ENCODE measurements at places on chromosomes 2 and 18.
A peak's percentile ranks its signal among the peaks of the same experiment; 100 is the strongest.

- DNase-seq = no peak
Measured at GRCh38 chr18:35397976-35398375, 20.8 kb upstream of the ZNF396 start.

GRCh38 chr2:100561191-100561590 lies 1.6 kb upstream of the PDCL3 start:
- DNase-seq = no peak

- DNase-seq = no peak
Measured at GRCh38 chr2:212156088-212156487, 382.5 kb downstream of the ERBB4 start.

- DNase-seq = no peak
Measured at GRCh38 chr2:241007111-241007510, 8.7 kb downstream of the SNED1 start.

GRCh38 chr2:106839849-106840595 lies 45.9 kb downstream of the ST6GAL2 start:
- no peak for DNase-seq

GRCh38 chr2:238596571-238597551 lies 170.1 kb downstream of the ASB1 start:
- no peak for DNase-seq

GRCh38 chr2:148509288-148509902 lies 135.2 kb upstream of the EPC2 start:
- peak; percentile 86 for DNase-seq

DNA sequence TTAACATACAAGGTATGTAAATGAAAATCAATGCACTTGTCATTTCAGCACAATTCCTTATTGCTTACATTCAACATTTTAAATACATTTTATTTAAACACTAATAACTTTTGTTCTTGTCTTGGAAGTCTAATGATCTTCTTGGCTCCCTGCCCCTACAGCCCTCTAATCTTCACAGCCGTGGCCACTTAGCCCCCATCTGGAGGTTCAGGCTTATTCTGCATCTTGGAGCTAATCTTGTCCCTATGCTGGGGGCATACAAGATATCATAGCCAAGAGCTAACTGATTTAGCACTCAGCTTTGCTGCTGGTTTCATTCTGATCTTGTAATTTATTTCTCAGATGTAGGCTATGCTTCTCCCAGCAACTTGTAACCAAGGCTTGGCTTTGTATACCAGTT lies 140.8 kb downstream of the TMEFF2 start:
- DNase-seq = no peak

- no peak for DNase-seq
Measured at GRCh38 chr2:174035117-174035635, 70.0 kb upstream of the SP3 start.

DNA sequence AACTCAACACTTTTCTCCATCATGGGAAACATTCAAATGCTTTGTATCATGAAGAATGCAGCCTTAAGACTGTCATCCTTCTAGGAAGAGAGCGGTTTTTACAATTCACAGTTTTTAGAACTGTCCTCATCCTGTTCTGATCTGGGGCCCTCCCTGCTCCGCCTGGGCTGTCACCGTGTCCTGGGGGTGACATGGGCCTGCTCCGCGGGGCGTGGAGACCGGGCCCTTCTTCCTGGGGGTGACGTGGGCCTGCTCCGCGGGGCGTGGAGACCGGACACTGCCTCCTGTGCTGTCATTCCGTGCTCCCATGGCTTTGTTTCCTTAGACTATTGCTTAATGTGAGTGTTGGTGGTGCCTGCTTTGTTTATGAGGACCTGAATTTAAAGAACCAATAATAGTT lies 122.8 kb downstream of the TMEM18 start:
- DNase-seq = no peak

DNA sequence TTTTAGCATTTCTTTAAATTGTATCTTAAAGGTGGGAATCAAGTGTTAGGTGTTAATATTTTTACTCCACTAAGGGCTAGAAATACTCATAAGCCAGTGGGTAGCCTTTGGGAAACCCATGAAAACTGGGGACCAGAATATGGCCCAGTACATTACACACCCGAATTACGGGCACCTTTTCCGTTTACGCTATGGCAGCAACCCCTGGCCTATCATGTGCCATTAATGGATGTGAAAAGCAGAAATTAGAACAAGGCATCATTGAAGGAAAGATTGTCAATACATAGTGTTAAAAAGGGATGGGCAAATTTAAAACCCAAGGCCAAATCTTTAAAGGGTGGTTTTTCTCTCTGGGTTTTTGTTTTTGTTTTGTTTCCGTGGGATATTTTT lies 781 bp downstream of the FARP2 start:
- no peak for DNase-seq

- no peak for DNase-seq
Measured at GRCh38 chr2:179636995-179637394, 224.4 kb downstream of the ZNF385B start.

- no peak for DNase-seq
Measured at GRCh38 chr2:143505542-143505941, 376.3 kb downstream of the ARHGAP15 start.
